ENCODE measurements at places on chromosomes 5 and 9.
A peak's percentile ranks its signal among the peaks of the same experiment; 100 is the strongest.

DNA sequence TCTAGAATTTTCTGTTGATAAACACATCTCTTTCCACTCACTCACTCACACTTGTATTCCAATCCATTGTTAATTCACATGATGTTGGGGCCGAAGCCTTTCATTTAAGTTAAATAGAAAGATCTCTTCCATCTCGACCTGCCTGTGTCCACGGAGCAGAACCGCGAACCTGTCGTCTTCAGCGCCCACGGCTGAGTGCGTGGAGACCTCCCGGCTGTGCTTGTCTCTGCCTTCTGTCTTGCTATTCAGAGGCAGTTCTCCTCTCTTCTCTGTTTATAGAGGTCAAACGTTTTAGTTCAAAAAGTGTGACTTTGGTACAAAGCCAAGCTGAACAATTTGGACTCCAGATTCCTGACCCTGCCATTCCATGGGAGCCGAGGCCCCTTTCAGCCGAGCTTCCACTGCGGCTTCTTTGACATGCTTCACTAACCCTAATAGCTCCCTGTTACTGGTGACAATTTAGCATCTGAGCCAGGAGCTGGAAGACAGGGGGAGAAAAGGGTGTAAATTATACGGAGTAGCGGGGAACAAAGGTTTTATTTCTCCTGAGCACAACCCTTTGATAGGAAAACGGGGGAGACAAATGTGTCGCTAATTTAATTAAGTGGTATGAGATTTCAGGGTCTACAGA, 314.4 kb upstream of the IRX4 start:
- no peak for DNase-seq

DNA sequence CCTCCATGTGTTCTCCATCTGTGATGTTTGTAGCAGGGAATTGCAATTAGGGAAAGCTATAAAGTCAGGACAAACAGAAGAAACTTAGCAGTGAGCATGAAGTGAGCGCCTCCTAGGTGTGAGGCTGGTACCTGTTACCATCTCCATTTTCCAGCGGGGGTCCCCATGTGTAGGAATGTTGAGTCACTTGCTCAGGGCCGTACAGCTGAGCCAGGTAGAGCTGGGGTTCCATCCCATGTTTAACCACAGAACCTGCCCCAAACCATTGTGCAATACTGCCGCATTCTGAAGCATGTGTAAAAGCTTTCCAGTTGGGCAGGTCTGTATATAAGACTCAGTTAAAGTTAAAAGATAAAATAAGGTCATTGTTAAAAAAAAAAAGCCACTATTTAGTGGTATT, 62.7 kb downstream of the NDFIP1 start:
- no peak for DNase-seq

GRCh38 chr9:109826559-109826958, 46.6 kb downstream of the PALM2AKAP2 start:
- DNase-seq, result no peak

DNA sequence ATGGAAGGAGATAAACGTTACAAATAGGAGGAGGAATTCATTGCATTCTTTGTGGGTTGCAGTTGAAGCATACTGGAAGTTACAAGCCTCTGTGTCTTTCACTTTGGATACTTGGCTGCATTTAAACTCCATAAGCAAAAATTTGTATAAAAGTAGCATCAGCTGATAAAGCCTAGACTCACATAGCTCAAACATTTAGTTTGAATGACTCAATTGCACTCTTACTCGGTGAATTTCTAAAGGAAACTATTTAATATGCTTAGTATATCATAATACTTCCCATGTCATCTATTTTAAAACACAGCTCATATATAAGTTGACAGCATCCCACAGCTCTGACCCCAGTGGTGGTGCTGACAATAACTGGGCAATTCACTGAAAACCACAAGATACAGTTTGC, 596.6 kb upstream of the ZNF608 start:
- no peak for DNase-seq

- no peak for DNase-seq
These were observed 23.7 kb downstream of the NUP214 start for GRCh38 chr9:131148966-131149687.

GRCh38 chr5:151126199-151126645, 31.4 kb downstream of the ANXA6 start:
- peak; percentile 72 for DNase-seq

- no peak for DNase-seq
These were observed 322.3 kb upstream of the ISL1 start for GRCh38 chr5:51060953-51061352.

- DNase-seq, result no peak
These were observed 1.0 kb upstream of the TLE1 start for GRCh38 chr9:81690251-81690851.

DNA sequence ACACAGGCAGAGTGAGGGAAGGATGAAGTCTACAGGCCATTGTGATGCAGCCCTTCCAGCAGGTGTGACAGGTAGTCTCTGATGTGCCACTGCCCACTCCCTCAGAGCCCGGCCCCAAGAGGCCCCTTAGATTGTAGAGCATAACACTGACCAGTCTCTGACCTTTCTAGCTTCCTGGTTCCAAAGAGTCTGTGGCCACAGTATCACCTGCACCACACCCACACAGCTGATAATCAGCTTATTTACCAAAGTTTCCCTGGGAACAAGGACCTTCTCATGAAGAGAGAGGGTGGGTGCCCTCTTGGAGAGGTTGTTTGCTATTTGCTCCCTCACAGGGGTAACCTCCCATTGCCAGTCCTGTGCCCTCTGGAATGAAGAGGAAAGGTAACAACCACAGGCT, 11.0 kb upstream of the ACER2 start:
- DNase-seq, result no peak

GRCh38 chr9:99075246-99075912, 29.5 kb upstream of the TGFBR1 start:
- no peak for DNase-seq

DNA sequence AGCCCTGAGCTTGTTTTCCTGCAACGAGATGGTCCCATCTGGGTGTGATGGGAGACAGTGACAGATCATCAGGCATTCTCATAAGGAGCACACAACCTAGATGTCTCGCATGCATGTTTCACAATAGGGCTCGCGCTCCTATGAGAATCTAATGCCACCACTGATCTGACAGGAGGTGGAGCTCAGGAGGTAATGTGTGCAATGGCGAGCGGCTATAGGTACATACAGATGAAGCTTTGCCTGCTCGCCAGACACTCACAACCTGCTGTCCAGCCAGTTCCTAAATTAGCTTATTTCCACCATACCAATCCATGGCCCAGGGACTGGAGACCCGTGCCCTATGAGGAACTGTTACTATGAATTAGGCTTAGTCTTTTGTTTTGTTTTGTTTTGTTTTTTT, 55.3 kb upstream of the SLC30A5 start:
- DNase-seq, result no peak

DNA sequence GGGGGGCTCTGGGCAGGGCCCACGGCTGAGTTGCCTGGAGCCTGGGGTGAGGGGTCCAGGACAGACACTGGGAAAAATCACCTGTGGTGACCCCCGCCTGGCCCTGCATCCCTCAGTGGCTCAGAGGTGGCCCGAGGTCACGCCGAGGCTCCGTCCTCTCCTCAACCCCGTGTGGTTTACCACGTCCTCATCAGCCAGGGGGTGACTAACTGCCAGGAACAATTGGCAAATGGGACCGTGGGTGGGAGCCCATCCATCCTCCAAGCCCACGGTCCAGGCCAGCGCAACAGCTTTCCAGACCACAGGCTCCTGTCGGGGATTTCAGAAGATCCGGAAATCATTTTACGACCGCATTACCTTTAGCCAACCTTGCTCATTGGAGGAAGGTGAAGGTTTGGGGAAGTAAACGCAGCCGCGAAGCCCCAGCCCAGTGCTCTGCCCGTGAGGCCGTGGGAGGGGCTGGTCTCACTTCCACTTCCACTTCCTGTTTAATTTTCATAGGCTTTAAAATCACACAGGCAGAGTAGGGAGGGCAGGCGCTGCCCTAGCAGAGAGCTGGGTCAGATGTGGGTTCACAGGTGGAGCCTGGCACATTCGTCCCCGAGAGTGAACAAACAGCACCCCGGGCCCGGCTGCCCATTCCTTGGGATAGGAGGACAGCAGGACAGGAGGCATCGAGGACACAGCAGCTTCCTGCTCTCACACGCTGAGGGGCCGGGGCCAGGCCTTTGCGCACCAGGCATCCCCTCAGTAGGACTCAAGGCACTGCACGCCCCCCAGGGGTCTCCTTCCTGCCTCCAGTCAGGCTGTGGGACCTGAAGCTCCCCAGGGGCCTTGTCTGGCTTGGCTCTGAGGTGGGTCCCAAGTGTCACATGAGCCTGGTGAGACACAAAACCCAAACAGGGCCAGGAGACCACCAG, 19.8 kb upstream of the SLC9A3 start:
- DNase-seq, result no peak

DNA sequence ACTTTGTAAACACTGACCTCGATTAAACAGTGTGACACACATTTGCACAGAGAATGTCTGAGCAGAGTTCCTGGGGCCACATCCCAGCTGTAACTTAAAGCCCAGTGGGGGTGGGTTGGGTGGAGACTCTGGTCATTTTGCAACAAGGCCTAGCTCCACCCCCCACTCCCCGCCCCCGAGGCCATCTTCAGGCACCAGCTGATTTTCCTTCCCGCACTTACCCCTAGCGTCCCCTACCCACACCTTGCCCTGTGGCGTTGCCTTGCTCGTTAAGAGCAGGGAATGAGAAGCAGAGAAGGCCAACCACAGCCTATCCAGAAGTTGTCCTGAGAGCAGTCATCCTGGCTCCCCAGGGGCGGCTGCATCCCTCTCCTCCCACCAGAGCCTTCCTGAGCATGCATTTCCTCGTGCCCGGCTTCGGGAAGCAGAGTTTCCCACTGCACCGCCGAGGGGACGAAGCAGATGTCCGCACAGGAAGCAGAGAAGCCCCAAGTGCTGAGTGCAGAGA, 101.7 kb upstream of the SARDH start:
- DNase-seq, result no peak

DNA sequence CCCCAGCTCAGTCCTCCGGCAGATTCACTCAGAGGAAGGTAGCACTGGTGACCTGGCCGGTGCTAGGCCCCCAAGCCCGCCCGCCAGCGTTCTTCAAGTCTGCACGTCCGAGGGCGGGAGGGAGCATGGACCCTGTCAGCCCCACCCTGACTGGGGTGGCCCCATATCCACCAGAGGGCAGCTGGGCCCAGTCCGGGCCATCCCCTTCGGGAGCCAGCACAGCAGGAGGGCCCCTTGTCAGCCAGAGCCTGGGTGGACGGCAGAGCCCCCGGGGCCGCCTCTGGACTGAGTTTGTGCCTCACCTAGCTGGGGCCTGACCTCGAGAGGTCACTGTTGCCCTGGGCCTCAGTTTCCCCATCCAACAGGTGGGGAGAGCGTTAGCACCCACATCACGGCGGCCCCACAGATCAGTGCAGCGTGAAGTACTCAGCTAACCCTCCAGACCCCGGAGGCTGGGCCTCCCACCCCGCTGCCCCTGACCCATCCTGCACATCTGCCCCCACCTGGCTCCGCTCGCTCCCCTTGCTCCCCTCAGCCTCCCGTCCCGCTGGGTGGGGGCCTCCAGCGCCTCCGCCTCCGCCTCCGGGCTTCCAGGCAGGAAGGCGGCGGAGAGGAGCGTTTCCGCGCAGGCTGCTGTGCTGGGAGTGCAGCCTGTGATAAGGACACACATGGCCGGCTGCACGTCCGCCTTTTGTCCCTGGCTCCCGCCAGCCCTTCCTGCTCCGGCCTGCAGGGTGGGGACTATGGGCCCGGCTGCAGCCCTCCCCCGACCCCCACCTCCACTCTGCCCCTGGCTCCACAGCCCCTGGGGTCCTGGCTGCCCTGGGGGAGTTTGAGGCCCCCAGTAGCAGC, 16.6 kb upstream of the EGFL7 start:
- no peak for DNase-seq

- no peak for DNase-seq
These were observed 117.5 kb downstream of the TRIO start for GRCh38 chr5:14260637-14261036.

GRCh38 chr5:157602505-157602904, 26.9 kb upstream of the ADAM19 start:
- DNase-seq, result peak; percentile 19
